GM04504 (cell line): ENCODE measurements at places on chromosomes 3 and 15.

DNA sequence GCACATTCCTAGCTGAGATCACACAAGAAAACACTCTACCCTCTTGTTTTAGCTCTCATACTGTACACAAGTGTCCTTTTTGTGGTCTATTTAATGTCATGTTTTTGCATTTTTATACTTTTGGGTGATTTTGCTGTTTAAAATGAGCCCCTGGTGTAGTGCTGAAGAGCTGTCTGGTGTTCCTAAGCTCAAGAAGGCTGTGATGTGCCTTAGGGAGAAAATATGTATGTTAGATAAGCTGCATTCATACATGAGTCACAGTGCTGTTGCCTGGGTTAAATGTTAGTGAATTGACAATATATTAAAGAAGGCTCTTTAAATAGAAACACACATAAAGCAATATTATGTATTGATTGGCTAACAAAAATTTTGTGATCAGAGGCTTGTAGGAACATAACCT, 387.4 kb upstream of the C2CD4B start:
- DNase-seq: no peak

DNA sequence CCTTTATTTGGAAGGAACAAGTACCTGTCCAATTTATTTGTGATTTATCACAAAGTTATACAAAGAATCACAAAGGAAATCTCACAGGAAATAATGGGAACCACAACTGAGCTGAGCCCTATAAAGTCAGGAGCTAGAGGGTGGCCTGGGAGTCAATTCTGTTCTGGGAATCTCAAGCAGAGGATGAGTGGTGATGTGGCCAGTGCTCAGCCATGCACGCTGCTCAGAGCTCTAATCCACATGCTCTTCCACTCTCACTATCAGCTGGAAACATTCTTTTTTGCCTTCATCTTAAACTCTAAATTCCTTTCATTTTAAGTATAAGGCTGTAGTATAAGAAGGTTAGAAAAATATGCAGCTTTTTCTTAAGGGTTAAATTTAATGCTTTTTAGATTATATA, 36.6 kb downstream of the UACA start:
- DNase-seq: no peak

DNA sequence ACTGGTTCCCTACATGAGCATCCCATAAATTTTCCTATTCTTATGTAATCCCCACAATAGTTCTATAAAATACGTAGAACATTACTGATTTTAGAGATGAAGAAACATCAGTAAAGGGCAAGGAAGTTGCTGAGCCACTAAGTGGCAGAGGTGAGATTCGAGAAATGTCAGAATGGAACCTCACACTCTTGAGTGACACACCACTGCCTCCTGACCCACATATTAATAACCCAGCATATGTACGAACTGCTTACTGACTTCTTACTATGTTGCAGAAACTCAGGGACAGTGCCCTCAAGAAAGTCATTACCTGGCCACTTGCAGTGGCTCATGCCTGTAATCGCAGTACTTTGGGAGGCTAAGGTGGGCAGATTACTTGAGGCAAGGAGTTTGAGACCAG, 1022.4 kb downstream of the FHIT start:
- no peak for DNase-seq

- DNase-seq: no peak
Measured at GRCh38 chr15:90266485-90266884, 1.0 kb downstream of the NGRN start.

- peak; percentile 18 for DNase-seq
Measured at GRCh38 chr3:126134219-126134975, 46.0 kb downstream of the ALDH1L1 start.

DNA sequence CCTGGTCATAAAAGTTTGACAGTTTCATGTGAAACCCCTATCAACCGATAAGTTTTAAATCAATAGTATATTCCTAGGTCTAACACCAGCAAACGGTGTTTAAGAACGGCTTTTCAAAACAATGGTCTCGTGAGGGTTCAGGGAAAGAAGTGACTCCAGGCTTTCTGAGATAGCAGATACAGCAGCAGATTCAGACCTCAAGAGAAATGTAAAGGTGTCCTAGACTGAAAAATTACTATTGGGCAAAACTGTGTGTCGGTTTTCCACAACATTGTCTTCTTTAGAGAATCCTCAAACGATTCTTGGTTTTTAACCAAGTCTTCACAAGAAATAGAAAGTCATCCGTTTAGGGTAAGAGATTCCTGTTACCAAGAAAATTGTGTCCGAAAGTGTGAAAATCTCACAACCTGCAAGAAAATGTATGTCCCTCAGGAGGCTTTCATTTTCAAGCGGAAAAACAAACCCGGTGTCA, 1.2 kb downstream of the SETD2 start:
- no peak for DNase-seq

DNA sequence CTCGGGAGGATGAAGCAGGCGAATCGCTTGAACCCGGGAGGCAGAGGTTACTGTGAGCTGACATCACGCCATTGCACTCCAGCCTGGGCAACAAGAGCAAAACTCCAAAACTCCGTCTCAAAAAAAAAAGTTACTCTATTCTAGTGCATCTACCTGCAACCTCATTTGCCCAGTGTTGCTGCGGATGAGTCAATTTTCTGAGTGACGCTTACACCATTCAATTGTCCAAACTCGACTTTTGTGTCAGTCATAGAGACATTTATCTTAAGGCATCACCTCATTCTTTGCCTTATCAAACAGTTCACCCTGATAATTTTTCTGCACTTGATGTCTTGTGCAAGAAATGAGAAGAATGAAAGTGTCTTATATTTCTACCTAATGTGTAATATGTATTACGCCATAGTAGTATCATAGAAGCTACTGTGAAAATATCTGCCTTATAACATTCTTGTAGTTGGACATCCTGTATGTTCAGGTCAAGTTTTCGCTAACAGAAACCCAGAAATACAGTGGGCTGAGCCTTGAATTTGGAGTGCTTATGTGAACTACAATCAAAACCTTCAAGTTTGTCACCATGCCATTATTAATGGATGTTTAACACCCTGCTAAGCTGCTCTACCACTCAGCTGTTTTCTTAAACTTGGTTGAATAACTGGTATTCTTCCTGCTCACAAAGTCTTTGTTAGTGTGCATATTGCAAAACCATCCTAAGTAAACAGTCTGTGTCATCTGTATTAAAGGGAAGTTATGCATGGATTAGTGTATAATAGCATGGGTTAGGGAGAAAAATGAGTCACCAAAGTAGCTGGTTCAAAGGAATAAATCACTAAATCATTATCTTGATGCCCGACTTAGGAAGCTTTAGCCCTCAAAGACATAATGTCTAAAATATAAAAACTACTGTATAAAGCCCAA, 531.0 kb upstream of the NR2F2 start:
- no peak for DNase-seq

- DNase-seq: no peak
Measured at GRCh38 chr3:198032039-198032936, 72.3 kb downstream of the LMLN start.

DNA sequence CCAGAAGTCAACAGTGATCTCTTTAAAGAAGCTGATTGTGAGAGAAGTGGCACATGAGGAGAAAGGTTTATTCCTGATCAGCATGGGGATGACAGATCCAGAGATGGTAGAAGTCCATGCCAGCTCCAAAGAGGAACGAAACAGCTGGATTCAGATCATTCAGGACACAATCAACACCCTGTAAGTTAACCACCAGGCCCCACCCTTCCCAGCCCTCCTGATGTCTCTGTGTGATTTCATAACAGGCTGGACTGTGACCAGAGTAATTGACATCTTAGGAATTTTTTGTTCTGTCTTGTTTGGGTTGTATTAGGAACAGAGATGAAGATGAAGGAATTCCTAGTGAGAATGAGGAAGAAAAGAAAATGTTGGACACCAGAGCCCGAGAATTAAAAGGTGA, 67.7 kb downstream of the KLHL25 start:
- DNase-seq: peak; percentile 38

DNA sequence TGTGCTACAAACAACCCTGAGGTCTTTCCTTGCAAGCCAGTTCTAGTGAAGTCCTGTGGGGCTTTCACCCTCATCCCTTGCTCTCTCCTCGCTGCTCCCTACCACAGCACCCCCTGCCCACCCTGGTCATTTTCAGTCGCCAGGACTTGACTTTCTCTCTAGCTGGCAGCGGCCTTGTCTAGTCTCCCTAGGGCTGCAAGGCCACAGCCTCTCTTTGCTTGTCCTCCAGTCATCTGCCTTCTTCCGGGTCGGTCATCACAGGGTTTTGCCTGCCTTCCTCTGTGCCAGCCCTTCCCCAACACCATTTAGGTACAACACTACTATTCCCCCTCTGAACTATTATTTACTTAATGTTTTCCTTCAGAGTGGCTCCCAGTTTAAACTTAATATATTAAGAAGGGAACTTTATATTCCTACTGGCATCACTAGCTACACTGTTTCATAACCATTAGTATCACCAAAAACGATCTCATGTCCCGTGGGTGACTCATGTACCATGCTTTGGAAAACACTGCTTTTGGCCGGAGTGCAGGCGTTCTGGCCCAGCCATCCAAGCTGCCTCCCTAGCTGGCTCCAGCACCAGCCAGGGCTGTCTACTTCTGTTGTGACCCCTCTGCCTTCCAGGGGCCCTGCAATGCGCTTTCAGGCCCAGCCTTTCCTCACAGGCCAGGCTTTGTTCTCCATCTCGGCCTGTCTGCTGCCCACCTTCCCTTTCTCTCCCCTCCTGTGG, 21.4 kb downstream of the FAH start:
- DNase-seq: peak; percentile 72

DNA sequence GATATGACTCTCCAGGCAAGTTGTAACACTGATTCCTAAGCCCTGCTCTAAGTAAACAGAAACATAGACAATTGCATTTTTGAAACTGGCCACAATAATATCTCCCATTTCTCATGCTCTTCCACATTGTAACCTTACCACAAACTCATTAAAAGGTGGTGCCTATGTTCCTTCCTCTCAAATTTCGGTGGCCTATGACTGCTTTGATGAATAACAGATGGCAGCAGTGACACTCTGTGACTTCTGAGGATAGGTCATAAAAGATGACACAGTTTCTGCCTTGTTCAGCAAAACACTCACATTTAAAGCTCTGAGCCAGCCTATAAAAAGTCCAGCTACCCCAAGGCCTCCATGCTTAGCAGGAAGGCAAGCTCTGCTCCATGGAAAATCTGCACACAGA, 195.2 kb downstream of the EFHB start:
- DNase-seq: no peak

DNA sequence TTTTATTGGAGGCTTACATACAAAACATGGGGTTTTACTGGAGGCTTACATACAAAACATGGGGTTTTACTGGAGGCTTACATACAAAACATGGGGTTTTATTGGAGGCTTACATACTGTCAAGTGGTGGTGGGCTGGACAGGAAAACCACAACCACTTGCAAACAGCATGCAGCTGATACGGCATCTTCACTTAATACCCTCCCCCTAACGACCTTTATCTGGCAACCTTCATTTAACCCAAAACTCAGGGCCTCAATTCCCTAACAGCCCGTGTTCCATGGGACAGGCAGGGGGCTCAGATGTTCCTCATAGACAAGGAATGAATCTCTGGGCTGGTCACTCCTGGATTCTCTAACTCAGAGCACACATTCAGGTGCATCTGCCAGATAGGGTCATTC, 137.1 kb downstream of the CD47 start:
- DNase-seq: no peak

GRCh38 chr15:55434989-55435825, 26.9 kb downstream of the PIERCE2 start:
- peak; percentile 21 for DNase-seq

DNA sequence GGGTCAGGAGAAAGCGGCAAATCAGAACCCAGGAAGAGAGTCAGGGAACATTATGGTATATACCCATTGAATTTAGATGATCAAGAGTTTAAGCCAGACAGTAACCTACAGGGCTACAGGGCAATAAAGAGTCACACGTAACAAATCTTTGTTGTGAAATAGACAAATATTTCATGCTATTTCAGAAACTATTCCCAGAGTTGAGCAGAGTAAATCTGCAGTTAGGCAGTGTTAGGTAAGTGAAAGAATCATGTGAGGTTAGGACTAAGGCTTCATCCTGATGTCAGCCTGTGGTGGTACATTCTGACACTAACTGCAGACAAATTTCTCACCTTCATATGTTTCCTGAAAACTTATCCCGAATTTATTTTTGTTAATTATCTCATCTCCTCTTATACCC, 153.0 kb downstream of the UBE2E2 start:
- DNase-seq: no peak
